HEK293T (cell line): ENCODE measurements at places on chromosomes 2 and 18.

DNA sequence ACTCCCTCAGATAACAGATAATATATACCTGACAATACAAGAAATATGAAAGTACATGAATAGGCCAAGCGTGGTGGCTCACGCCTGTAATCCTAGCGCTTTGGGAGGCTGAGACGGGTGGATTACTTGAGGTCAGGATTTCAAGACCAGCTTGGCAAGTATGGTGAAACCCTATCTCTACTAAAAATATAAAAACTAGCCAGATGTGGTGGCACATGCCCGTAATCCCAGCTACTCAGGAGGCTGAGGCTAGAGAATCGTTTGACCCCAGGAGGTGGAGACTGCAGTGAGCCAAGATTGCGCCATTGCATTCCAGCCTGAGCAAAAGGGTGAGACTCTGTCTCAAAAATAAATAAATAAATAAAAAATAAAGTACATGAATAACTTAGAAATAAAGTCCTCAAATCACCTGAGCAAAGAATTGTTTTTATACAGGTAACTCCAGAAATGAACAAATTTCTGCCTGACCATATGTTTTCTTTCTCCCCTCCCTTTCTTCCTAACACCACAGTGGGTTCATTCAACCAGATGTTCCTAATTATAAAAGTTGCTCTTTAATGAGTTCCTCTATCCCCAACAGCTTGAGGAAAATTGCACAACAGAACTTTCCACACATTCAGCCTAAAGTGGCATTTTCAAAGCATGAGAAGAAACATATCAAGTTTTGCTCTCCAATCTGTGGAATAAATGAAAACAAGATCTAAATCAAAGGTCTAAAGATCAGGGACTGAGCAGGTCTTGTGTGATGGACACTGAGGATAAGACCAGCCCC, 33.6 kb upstream of the AP1S3 start:
- no peak for DNase-seq

DNA sequence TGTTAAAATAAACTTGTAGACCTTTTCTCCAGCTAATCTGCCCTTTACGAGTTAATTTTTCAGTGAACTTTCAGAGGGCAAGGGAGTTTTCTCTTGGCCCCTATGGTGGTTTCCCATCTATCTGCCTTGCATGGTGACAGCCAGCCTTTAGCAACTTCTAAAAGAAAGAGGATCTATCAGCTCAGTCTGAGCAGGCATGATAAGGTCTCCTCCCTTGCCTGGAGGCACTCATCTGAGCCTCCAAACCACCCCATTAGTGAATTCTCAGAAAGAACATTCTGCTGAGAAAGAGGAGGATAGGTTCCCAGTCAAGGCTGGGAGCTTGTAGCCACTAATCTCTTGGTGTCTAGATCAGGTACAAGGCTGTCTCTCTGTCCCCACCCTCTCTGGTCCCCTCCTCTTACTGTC, 10.7 kb upstream of the GYPC start:
- DNase-seq, result no peak

GRCh38 chr18:58570360-58571064, 58.4 kb downstream of the ALPK2 start:
- no peak for DNase-seq

DNA sequence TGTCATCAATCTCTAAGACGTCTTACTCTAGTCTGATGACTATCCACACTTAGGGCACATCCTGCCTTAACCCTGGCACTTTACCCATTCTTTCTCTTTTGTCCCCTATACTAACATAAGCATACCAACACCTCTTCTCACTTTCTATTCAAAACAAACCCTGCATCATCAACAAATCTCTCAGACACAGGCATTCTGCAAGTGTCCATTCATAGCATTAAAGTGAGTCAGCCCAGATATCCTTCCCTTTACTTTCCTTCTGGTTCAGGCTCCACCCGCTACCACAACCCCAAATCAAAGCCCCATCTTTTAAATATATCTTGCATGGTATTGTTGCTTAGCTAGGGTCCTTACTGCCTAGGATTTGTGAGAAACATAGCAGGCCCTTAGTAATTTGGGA, 3.8 kb downstream of the GRB14 start:
- DNase-seq, result no peak

DNA sequence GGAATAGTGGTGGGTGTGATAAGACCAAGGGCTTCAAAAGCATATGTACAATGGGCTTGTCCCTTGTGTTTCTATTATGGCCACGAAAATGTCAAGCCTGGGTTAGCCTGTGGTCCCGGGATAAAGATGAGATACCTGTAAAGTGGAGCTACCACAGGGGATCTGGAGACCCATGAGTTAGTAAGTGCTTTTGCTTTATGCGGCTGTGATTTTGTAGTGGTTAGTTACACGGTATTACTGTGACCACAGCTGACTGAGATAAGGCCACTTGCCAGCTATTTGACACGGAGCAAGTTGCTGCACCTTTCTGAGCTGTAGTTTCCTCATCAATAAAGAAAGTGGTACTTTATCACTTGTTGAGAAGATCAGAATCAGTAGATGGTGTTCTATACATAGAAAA, 99.3 kb downstream of the PRELID3A start:
- no peak for DNase-seq

GRCh38 chr2:223890721-223891120, 53.3 kb upstream of the AP1S3 start:
- DNase-seq, result no peak

DNA sequence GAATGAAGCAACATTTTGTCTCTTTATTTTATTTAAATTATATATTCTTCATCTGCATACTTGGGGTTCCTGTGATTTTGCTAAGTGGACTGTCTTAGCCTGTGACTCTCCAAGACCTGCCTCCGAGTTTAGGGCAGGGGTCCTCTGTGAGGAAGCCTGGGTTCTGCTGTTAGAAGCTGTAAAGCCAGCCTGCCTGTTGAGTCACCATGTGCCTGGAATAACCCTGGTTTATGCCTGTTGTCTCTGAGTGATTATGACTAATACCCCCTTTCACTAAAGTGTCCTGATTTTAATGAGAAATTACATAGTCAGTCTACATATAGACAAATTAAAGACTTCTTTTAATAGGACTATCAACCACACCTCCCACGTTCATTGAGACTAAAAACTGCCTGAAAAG, 369.1 kb downstream of the ZNF521 start:
- no peak for DNase-seq

DNA sequence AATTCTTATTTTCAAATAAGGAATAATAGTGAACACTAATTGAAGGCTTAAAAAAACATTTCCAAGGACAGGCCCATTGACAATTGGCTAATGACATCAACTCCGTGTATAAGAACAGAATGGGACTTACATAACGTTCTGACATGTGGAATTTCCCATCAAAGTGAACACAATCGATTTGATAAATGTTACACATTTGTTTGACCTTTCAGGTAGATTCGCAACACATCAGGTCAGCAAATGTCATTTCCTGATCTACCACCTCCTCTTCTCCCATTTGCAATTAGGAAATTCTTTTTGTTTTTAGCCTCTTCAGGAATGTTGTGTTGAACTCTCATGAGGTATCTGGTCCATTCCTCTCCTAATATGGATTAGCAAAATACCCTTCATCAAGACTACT, 292.9 kb upstream of the SLC14A2 start:
- DNase-seq, result no peak

DNA sequence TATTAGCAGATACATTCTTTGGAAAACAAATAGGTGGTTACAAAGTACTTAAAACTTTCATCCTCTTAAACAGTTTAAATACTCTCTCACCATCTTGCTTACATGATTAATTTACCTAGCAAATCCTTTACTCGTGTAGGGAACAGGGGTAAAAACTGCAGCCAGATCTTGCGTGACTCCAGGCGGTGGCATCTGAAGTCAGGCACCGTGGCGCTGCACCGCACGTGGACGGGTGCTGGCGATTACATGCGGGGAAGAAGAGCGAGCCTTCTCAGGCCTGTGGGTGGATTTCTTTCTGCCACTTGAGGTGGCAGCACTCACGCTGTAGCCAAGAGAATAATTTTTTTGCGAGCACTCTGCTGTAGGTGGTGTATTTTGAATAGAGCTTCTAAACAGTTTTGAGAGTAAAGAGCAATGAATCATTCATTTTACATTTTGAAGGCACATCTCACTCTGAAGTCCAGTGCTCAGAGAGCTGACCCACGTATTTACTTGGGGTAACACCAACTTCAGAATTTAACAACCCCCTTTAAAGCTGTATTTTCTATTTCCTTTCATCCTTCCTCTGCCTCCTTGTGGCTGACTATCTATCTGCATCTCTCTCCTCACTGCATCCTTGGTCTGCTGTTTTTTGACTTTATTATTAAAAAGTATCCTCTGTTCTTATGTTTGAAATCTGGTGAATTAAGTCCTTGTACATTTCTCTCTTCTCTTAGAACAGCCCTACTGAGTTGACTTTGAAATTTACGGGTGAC, 68.9 kb downstream of the EPAS1 start:
- DNase-seq, result no peak
